ENCODE measurements at places on chromosomes 7 and 10.

DNA sequence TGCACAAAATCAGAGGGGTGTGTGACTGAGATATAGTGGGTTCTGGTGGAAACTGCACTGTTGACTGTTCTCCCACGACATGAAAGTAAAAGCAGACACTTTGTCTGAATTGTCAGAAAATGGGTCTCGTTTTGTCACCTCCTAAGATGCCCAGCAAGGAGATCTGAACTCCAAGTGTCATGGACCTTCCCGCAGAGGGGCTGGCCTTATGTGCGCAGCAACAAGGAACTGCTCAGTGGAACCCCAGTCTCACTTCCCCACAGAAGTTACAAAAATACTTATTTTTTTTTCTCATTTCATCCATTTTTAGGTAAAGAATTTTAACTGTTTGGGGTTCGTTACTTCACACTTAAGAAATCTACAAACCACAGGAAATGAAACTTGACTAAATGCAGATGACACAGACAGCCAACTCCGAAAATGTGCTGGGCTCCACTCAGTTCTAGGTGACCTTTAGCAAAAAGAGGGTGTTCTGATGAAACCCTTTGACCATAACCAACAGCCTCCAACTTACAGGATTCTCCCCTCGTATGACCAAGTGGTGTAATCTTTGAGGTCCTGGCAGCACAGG lies 115.0 kb downstream of the FAM107B start:
- DNase-seq: peak; percentile 60

DNA sequence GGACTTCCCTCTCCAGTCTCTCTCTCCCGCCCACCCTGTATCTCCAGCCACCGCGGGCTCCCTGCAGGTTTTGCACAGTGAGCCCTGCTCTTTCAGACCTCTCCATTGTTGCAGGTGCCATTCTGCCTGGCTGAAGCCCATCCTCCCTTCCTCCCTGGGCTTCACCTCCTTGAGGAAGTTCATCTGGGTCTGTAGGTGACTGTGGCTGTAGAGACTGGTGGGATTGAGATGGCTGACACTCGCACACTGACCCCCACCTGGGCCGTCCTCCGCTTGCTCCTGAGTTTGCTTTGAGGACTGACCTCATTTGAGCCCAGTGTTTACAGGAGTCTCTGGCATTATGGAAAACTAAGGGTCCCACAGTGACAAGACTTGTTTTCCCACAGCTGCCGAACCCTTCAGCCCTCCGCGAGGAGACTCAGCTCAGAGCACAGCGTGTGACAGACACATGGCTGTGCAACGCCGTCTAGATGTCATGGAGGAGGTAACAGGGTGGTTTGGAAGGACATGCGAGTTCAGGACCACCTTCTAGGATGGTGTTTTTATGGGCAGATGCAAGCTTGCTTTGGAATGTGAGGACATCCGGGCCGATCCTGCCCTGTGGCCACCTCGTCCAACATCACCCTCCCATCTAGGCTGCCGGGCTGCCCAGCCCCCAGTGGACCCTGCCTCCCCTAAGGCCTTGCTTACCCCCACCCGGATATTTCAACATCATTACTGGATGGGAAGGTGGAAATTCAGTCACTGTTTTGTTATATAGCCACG lies 9.3 kb downstream of the PLAC9 start:
- no peak for DNase-seq

DNA sequence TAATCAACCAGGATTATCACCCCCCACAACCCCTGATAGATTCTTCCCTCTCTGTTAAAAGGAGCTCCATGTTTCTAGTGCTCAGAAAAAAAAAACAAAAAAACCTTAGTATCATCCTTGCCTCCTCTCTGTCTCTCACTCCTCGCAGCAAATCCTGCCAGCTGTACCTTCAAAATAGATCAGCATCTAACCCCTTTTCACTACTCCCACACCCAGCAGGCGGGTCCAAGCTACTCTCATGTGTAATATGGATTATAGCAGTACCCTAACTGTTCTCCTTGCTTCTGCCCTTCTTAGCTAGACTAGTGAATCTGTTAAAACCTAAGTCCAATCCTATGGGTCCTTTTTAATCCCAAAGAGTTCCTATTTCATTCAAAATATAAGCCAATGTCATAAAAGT lies 667.4 kb downstream of the MAGI2 start:
- DNase-seq: no peak

- DNase-seq: no peak
Measured at GRCh38 chr10:45513551-45513950, 139.5 kb downstream of the ALOX5 start.

GRCh38 chr7:1028044-1028770 lies 16.1 kb upstream of the GPR146 start:
- DNase-seq: peak; percentile 85

DNA sequence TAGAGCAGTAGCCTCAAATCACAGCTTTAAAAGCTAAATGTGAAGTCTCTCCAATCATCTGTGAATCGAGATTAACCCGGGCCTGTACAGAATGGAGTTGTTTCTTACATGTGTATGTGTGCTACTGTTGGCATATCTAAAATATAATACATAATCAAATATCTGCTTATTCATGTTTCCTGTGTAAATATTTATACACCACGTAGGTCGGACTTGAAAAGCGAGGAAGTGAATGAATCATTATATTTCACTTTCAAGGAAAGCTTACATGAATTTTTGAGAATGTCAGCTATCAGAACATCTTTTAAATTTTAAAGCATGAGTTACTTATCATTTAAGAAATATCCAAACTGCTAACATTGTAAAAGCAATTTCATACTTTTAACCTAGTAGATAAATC lies 233.3 kb downstream of the SLC25A13 start:
- DNase-seq: no peak

GRCh38 chr10:28020993-28021982 lies 22.4 kb upstream of the ODAD2 start:
- DNase-seq: no peak

DNA sequence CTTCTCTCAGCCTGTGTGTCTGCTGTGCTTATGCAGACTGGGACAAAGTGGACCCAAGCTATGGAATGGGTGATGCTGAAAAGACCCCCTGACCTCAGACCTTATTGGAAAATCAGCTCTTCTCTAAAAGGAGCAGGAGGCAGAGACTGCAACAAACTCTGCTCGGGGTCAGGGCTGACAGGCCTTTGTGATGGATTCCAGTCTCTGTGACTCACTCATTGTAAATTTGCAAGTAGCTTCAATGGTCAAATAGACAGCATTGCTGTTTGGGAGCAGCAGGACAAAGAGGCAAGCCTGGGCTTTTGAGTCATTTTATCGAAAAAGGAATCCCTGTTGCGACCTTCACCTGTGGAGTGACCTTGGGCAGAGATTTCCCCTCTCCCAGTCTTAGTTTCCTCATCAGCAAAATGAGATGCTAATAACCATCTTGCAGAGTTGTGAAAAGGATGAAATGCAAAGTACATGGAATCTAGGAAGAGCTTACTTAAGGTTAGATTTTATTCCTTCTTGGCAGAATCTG lies 26.1 kb upstream of the GPR26 start:
- no peak for DNase-seq

GRCh38 chr7:92727755-92728154 lies 108.6 kb downstream of the CDK6 start:
- DNase-seq: no peak

- DNase-seq: no peak
Measured at GRCh38 chr10:23358357-23358756, 13.8 kb upstream of the C10orf67 start.
